ENCODE measurements at places on chromosomes 6 and 20. TPM values are rescaled to one million over a fixed set of nuclear protein-coding genes. Genes with fewer than 3 reads are reported as not detected.

ISM1 gene
- 1.0 TPM for total RNA-seq

SAMD3 gene
- 0.16 TPM for total RNA-seq

SRF gene
- 21.0 TPM for total RNA-seq

CST2 gene
- total RNA-seq, result not detected

HDGFL1 gene
- not detected for total RNA-seq

CNKSR3 gene
- total RNA-seq, result 0.47 TPM

EFHC1 gene
- total RNA-seq, result 11.7 TPM

PACRG gene
- total RNA-seq, result 2.3 TPM

ENPP3 gene
- total RNA-seq, result not detected

IMPG1 gene
- not detected for total RNA-seq

LPIN3 gene
- 9.3 TPM for total RNA-seq

SYNDIG1 gene
- 5.9 TPM for total RNA-seq

GPR63 gene
- total RNA-seq, result 1.7 TPM

RBM24 gene
- total RNA-seq, result 0.78 TPM

MICB gene
- 16.8 TPM for total RNA-seq

BMP5 gene
- total RNA-seq, result not detected

GSTA3 gene
- not detected for total RNA-seq

MYL9 gene
- total RNA-seq, result 8.3 TPM

B3GAT2 gene
- not detected for total RNA-seq

FOXA2 gene
- 6.7 TPM for total RNA-seq

Measured in hair follicular keratinocyte (primary cell).